Kidney capillary endothelial cell (primary cell): ENCODE measurements at places on chromosomes 5 and 9.

GRCh38 chr9:125428060-125428901, 166.7 kb downstream of the GAPVD1 start:
- no peak for DNase-seq

DNA sequence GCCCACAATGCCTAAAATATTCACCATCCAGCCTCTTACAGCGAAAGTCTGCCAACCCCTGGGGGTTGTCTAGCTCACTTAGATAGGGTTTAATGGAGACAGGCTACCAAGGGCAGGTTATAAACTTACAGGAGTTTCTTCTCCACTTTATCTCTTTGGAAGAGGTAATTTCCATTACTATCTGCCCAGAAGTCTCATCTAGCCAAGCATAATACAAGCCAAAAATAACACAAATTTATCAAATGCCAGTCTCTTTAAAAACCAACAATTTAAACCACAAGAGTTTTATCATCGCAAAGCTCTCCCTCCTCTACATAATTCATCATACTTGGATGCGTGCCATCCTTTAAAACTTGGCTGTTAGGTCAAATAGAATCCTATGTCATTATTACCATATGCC, 6.2 kb downstream of the RBM22 start:
- no peak for DNase-seq

DNA sequence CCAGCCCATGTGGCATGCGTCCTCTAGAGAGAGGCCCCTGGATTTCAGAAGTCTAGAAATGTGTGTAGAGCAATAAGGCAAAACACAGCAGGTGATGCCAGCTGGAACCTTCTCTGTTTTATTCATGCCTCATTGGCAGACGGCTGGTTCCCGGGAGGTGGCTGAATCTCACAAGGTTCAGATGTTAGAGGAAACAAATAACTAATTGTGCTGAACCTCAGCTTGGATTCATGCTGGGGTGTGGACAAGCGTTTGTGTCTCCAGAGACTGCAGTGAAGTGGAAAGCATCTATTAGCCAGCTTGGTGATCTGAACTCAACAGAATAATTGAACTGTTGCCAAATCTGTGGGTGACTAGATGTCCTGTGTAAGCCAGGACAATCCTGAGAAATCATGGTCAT, 131.1 kb upstream of the NR4A3 start:
- no peak for DNase-seq

GRCh38 chr5:142826093-142826492, 55.9 kb downstream of the ARHGAP26 start:
- no peak for DNase-seq
